ENCODE measurements at places on chromosomes 6 and 20.

- DNase-seq = no peak
These were observed 7.7 kb downstream of the SHLD1 start for GRCh38 chr20:5757949-5758348.

DNA sequence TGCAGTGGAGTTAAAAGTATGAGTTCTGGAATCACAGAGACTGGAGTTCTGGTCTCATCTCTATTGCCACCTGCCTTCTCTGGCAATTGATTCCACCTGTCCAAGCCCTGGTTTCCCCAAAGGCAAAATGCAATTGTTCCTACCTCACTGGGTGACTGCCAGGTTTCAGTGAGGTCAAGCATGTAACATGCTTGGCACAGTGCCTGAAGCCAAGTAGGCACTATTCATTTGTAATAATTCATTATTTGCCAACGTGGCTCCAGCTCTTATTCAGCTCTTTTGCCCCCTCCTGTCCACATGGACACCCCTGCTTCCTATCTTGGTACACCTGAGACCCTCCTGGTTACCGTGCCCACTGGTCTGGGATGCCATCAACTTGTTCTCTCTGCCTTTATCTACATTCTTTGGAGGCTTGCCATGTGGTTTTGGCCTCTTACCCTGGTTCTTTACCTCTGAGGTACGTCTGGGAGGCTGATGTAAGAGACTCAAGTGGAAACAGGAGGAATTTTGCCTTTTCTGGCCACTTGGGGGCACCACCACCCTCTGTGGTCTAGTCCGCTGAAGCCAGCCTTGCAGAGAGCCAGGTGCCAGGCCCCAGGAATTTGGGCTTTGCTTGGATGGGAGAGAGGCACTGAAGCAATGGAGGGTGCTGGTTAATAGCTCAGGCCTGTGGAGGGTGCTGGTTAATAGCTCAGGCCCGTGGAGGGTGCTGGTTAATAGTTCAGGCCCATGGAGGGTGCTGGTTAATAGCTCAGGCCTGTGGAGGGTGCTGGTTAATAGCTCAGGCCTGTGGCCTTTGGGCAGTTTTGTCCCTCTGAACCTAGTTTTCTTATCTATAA, 1.7 kb downstream of the KCNK15 start:
- DNase-seq = peak; percentile 97

GRCh38 chr6:42547407-42548329, 16.2 kb upstream of the UBR2 start:
- DNase-seq = peak; percentile 75

DNA sequence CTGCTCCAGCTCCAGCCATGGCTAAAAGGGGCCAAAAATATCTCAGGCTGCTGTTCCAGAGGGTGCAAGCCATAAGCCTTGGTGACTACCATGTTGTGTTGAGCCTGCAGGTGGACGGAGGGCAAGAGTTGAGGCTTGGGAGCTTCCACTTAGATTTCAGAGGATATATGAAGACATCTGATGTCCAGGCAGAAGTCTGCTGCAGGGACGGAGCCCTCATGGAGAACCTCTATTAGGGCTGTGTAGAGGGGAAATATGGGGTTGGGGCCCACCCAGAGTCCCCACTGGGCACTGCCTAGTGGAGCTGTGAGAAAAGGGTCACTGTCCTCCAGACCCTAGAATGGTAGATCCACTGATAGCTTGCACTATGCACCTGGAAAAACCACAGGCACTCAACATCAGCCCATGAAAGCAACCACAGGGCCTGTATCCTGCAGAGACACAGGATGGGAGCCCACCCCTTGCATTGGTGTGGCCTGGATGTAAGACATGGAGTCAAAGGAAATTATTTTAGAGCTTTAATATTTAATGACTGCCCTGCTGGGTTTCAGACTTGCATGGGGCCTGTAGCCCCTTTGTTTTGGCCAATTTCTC, 70.5 kb downstream of the NINL start:
- no peak for DNase-seq

- no peak for DNase-seq
These were observed 28.6 kb upstream of the FAM50B start for GRCh38 chr6:3820563-3820962.

- DNase-seq = no peak
These were observed 63.5 kb downstream of the TRMT6 start for GRCh38 chr20:5886788-5887187.

- no peak for DNase-seq
These were observed 395.8 kb upstream of the MARCKS start for GRCh38 chr6:113461153-113461932.

GRCh38 chr6:3273707-3274521, 15.2 kb downstream of the PSMG4 start:
- DNase-seq = no peak

- DNase-seq = no peak
These were observed 98.8 kb downstream of the HAO1 start for GRCh38 chr20:7841291-7841970.

GRCh38 chr6:101294676-101295075, 98.8 kb upstream of the GRIK2 start:
- DNase-seq = no peak

- DNase-seq = no peak
These were observed 14.0 kb downstream of the MUCL3 start for GRCh38 chr6:30954631-30955366.

DNA sequence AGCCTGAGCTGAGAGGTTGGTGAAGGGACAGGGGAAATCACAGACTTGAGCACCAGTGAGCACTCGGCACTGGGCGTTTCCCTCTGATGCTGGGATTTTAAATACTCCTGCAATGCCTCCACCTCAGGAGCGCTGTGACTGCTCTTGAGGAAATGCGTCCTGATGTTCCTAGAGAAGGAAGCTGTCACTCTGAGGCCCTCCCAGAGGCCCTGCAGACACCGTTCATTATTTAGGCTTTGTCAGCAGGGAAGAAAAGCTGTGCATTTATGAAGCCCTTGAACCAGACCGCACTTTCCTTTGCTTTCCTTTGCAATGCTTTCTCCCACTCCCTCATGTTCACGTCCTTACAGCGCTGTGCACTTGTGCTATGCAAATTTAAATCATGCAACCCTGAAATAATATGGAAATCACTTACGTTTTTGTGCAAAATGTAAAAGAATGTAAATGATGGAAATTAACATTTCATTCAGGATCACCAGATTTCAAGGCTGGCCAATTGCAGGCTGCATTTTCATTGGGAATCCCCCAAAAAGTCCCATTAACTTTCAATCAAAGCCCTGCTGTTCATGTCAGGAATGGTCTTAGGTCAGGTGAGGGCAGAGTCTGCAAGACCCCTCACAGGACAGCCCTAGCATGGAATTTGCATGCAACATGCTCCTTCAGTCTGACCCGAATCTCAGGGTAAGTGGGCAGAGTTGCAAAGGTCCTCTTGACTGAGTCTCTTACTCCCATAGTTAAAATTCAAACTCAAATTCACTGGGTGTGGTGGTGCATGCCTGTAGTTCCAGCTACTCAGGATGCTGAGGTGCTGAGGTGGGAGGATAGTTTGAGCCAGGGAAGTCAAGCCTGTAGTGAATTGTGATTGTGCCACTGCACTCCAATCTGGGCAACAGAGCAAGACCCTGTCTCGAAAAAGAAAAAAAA, 45.8 kb upstream of the SYNDIG1 start:
- no peak for DNase-seq

- peak; percentile 37 for DNase-seq
These were observed at the start of gene TGM2 for GRCh38 chr20:38165089-38165965. Gene TGM2 (minus strand): TSS chr20:38165270. CDS start chr20:38165198, 72 bp downstream.

DNA sequence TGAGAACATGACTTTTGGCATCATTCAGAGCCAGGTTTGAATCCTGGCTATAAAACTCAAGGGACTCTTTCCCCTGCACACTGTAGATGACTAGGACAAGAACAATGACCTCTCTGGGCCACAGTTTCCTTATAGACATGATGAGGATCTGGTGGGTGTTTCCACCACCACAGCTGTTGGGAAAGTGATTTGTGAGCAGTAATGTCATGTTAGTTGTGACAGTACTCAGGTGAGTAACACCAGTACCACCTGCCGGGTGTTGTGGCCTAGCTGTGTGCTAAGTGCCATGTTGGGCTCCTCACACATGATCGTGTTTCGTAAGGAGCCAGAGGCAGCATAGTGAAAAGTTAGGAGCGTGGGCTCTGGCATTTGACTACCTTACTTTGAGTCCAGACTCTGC, 24.1 kb downstream of the HM13 start:
- no peak for DNase-seq

GRCh38 chr6:82612475-82613039, 248.9 kb downstream of the TPBG start:
- DNase-seq = no peak

GRCh38 chr6:160430751-160431150, 82.6 kb downstream of the SLC22A3 start:
- no peak for DNase-seq

DNA sequence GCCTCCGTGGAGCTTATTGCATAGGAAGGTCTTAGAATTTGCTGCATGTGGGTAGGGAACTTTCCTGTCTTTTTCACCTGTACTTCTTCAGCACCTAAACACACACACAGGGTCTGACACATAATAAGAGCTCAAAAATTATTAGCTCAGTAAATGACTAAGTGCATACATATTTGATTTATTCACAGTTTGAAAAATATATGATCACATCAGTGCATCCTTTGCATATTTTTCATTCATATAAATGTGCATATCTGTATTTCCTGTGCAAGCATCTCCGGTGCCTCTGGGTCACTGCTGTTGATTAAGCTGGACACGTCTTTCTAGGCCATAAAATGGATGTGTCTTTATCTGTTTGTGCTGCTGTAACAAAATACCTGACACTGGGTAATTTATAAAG, 234.7 kb downstream of the UST start:
- no peak for DNase-seq

- no peak for DNase-seq
These were observed 18.9 kb downstream of the WRNIP1 start for GRCh38 chr6:2784061-2784460.

DNA sequence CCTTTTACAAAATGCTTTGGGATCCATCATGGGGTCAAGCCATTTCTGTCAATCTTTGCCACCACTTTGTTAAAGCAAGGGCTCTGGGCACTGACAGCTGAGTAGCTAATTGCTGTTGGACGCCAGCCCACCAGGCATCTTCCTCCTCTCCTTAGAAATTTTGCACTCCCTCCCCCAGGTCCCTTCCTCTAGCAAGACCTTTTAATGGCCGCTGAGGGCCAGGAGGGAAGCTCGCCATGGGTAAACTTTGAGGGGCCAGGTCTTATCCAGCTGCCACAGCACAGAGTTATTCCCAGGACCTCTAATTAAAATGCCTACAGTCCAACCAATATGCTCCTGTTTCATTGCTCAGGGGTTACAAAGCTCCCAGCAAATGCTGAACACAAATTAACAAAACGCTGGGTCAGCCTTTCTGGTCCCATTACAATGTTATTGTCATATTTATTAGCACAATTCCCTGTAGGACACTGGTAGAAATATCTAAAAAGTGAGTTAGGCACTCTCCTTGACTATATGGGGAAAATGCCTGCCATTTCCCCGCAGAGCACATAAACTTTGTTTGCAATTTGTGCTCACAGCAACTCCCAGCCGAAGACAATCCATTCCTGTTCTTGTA, 16.8 kb downstream of the SCML4 start:
- DNase-seq = no peak

DNA sequence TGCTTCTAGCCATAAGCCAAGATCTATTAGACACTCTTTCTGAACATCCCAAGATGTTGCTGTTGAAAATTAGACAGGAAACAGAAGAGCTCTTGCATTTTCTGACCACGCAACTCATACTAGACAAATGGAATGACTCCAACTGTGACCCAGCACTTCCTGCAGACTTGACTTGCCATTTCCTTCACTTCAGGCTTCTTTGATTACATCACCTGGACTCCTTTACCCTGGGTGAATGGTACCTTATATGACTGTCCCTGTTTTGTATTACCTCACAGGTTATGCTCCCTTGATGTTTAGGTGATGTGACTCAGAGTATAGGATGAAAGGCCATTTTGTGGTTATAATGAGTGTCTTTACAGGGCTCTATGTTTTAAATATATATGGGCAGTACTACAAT, 236.1 kb downstream of the BMP2 start:
- no peak for DNase-seq

- DNase-seq = no peak
These were observed 108.4 kb upstream of the INSM1 start for GRCh38 chr20:20259533-20259932.

- no peak for DNase-seq
These were observed 17.8 kb downstream of the JAG1 start for GRCh38 chr20:10655720-10656669.

GRCh38 chr6:54971825-54972224, 125.3 kb downstream of the FAM83B start:
- DNase-seq = no peak

- DNase-seq = no peak
These were observed 40.1 kb downstream of the SLC24A3 start for GRCh38 chr20:19252451-19253120.

- DNase-seq = no peak
These were observed 11.6 kb downstream of the SRSF3 start for GRCh38 chr6:36605560-36606391.

DNA sequence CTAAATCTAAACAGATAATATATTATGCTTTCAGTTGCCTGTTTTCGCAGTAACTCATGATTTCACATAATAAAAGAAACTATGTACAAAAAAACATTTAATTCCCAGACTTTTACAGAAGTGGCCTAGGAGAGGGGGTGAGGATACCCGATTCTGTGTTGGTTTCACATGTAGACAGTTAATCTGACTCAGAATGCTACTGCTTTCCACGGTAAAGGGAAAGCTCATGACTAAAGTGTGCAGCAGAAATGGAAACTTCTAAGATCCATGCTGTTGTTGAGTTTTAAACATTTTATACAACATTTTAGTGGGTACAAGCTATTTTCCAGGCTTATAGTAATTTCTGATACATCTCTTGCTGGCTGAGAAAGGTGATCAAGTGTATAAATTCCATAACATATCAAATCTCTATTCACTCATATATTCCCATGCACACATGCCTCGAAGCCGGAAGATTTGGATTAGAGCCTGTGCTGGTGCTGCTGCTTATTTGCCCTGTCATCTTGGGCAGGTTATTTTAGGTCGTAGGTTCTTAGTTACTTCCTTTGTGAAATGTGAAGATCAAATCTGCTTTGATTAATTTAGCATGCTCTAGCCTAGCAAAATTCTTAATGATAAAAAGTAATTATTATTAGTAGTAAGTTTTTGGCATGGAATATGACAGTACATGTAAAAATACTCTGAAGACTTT, 896.7 kb upstream of the MAP3K7 start:
- DNase-seq = no peak

DNA sequence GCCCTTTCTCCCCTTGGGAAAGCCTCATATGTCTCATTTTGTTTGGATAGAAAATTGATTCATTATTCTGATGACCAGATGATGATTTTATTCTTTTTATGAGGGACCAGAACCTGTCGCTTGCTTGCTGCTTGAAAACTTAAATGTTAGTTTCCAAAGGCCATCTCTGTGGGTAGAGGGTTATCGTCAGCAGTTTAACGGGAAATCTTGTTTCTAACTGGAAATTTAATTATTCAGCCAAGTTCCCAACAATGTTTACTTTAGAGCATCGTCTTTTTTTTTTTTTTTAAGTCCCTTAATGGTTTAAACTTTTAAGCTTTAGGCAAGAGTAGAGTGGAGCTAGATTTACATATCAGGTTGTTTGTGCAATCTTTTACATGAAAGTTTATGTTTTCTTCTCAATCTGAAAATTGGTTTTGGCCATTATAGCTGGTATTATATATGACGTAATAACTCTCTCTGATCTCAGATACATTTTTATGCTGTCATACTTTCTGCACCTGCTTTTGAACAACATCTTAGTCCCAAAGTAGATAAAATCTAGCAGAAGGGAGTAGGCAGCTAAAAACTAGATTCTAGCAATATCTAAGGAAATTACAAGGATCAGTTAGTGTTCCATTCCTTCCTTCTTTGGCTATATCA, 93.9 kb downstream of the FOXO3 start:
- DNase-seq = no peak

Data from NCI-H1092 treated with DMSO at 0.1 percent for 48 hours (cell line).